ENCODE measurements at places on chromosomes 2 and 18.

DNA sequence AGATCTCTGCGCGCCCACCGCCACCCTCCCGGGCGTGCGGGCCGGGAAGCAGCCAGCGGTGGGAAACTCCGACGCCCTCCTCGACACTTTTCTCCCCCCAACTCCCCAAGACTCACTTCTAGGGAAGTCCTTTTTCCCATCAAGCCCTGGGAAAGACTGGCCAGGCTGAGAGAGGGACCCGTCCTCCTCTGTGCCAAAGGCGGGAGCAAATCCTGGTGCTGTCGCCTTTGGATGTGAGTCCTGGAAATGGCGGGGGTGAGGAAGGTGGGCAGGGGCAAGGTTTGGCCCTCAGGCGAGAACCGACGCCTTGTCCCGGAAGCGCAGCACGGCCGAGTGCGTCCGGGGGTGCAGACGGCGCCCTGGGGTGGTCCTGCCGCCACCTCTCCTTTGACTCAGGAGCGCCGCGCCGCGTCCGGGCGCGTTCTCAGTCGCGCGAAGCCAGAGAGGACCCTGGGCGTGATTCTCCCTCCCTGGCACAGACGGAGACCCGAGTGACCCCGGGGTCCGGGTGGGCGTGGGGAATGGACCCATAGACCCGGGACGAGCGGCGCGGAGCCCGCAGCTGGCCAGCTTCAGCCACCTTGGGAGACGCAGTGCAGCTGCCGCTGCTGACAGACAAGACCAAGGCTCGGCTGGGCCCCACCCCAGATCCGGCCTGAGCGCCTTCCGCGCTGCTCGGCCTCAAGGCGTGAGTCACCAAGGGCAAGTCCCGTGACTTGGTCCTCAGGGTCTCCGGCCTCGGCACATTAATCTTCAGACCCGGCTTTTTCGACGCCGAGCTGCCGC, 3.5 kb upstream of the LBX2 start:
- peak; percentile 82 for DNase-seq

- no peak for DNase-seq
Observed at GRCh38 chr2:64988420-64989125, 626 bp upstream of the SLC1A4 start.

DNA sequence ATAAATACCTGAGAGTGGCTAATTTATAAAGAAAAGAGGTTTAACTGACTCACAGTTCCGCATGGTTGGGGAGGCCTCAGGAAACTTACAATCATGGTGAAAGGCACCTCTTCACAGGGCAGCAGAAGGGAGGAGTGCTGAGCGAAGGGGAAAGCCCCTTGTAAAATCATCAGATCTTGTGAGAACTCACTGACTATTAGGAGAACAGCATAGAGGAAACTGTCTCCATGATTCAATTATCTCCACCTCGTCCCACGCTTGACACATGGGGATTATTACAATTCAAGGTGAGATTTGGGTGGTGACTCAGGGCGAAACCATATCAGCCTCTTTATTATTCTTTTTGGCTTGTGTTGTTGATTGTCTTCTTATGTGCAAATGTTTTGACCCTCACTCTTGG, 76.2 kb downstream of the WDR7 start:
- no peak for DNase-seq

DNA sequence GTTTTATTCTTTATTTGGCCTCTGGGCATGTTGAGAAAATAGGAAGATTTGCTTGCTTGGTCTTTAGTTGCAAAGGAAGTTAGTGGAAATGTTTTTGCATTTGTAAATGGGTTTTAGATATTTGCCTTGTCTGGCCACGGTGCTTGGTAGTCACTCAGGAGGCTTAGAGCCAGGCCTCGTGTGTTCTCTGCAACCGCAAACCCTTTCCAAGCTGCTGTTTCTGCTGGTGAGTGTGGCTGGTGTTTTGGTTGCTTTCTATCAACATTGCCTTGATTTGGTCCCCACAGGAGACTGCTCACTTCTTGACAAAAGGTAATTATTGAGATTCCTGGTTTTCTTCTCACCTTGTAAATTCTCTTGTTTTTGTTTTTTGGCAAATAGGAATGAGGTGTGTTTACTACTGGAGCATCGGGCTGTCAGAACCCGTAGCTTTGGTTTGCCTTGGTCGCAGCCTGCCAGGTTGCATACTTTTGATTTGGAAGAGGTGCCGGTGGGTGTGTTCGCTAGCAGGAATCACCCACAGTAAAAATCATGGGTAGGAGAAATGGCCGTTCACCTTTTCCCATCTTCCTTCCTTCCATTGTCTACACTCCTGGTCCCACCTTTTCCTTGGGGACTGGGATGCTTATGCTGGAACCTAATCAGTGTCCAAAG, 15.8 kb downstream of the ASAP2 start:
- no peak for DNase-seq

DNA sequence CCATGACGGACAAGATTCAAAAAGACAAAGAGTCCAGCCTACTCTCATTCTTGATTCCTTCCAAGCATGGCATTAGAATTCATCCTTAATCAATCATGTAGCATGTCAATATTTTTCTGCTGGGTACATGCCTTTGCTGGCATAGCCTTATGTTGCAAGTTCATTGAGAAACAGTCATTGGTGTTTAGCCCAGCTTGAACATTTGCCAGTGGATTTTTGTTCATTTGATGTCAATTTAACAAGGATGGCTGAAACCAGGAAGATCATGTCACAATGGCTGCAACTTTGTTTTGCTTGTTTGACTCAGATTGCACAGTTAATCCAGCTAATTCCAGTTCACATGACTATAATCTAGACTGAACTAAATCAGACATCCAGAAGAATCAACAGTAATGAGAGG, 1132.2 kb downstream of the LRP1B start:
- no peak for DNase-seq

DNA sequence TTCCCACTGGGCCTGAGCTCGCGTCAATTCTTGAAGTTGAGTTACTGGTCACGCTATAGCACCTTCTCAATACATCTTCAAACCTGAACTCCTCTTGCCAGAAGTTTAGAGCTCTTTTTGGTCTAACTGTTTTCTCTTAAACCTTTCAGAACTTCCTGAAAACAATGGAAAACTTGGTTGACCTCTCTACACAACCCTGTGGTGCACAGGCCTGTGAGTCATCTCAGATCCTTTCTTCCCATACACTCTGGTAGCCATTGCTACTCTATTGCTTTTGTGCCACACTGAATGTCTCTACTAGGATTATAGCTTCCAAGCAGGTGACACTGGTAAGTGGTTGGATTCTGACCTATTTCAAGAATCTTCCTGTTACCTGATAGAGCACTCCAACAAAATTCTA, 321.5 kb upstream of the FSIP2 start:
- DNase-seq = no peak

- DNase-seq = no peak
Observed at GRCh38 chr2:11395389-11395788, 51.0 kb upstream of the ROCK2 start.

DNA sequence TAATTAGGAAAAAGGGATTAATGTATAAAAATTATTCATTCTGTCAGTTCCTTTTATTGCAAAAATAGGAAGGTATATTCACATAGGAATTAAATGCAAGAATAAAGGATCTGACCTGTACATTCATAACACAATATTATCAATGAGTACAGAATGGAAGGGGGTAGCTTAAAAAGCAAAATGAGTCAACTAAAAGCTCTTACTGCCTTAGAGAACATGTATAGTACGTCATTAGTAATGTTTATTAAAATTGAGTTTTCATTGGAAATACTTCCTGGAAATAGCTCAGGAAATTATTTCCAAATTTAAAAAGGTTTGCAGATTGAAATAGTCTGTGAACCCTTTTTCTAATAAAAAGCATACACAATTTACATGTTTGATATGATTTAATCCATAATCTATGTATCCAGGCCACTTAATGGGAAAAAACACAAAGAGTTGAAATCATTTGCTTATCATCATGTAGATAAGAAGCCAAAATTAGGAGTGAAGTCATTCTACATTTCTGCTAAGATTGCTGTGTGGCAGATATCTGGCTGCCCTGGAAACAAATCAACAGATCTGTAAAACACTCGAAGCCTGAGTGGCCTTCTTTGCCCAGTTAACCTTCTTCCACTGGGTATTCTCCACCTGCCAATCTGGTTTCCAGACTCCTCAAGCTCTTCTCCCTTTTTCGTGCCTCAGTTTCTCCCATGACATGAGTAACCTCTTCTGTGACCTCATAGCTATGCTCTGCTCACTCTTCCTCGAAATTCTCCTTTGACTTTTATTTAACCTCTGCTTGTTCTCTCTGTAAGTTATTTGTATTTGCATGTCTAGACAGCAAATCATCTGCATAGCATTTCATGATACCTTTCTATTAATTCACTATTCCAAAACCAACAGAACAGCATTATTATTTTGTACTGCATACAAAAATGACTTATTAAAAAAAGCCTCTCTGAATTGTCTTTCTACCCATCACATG, 181.2 kb upstream of the REV1 start:
- DNase-seq = no peak

- DNase-seq = no peak
Observed at GRCh38 chr2:165645930-165646831, 147.9 kb downstream of the GALNT3 start.

DNA sequence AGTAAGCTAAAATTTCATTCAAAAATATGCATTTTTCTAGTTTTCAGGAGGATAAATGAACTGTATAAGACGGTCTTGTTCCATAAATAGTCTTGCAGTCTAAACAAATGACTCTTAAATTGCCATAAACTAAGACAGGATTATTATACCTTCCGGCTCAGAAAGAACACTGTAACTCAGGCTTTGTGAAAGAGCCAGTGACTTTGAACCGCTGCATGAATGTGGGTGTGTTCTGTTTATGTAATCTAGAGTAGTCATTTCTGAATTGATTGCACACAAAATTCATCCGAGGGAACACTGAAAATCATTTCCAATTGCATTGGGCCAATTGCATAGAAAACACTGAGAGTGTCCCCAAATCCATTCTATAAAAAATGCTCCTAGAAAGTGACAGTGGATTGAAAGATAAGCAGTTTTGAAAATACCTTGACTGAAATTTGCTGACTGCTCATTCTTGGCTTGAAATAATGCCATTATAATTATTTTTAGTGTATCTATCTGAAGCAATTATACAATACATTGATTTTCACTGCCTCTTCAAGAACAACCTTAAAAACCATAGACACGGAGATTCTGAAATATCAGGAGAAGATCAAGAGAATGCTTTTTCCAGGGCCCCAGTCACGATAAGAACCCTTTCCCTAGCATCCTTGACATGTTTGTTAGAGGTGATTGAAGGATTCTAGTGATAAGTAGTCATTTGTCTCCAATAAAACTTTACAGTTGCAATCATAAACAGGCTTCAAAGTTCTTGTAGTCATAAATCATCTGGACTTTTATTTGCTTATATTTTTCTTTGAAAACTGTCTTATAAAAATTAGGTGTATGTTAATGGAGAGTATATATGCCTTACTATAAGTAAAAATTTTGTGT, 55.4 kb downstream of the CNTNAP5 start:
- DNase-seq = no peak

DNA sequence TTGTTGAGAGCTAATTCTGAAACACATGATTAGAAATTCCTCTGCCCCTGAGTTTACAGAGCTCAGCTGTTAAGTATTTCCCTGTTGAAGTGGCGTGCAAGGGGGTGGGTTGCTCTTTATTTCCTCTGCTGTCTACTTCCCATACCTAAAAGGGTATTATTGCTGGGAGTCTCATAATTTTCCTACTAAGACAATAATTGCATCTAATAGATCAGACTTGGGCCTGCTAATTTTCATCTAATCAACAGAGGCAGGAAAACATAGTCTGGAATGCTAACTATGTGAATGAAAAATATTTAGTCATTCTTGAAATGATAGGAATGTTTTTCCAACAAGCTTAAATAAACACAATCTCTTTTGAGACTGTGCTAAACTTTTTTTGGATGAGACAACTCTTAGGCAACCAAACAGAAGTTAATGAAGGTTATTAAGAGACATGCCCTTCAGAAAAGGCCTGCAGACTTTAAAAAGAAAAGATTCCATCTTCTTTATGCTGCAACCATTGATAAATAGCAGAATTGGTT, 111.4 kb downstream of the FEZ2 start:
- DNase-seq = no peak

GRCh38 chr18:57154191-57154830, 7.4 kb downstream of the BOD1L2 start:
- no peak for DNase-seq

All from activated effector memory CD4-positive, alpha-beta T cell treated with anti-CD3 and anti-CD28 coated beads, Interleukin-2, amount 50 U/mL, for 16 hours (primary cell).